ENCODE measurements at places on chromosomes 6 and 20. TPM values are rescaled to one million over a fixed set of nuclear protein-coding genes. Genes with fewer than 3 reads are reported as not detected.
A peak's percentile ranks its signal among the peaks of the same experiment; 100 is the strongest.

Gene MMP24OS
- 20.2 TPM for total RNA-seq

Gene RIN2
- total RNA-seq: 6.5 TPM

Gene RFX6
- total RNA-seq: not detected

Gene UBE2C
- total RNA-seq: 3.8 TPM

Gene OR2J3
- not detected for total RNA-seq

Gene SLC26A8
- 0.27 TPM for total RNA-seq

Gene ISM1
- total RNA-seq: 0.27 TPM

Gene DPPA5
- total RNA-seq: not detected

Gene DUSP15
- 8.6 TPM for total RNA-seq

Gene RIPOR3
- 32.6 TPM for total RNA-seq

Gene RUNX2
- 26.1 TPM for total RNA-seq

Gene SYTL3
- total RNA-seq: 6.5 TPM

Gene SLC22A3
- total RNA-seq: under 0.01 TPM

Gene POU5F1
- total RNA-seq: not detected

Gene QKI
- total RNA-seq: 111 TPM

Gene MAP3K4
- total RNA-seq: 17.2 TPM

Gene RAD21L1
- total RNA-seq: not detected

Gene PBOV1
- total RNA-seq: not detected

Gene MMP24
- under 0.01 TPM for total RNA-seq

GRCh38 chr6:82612475-82613039, 248.9 kb downstream of the TPBG start:
- DNase-seq: no peak

DNA sequence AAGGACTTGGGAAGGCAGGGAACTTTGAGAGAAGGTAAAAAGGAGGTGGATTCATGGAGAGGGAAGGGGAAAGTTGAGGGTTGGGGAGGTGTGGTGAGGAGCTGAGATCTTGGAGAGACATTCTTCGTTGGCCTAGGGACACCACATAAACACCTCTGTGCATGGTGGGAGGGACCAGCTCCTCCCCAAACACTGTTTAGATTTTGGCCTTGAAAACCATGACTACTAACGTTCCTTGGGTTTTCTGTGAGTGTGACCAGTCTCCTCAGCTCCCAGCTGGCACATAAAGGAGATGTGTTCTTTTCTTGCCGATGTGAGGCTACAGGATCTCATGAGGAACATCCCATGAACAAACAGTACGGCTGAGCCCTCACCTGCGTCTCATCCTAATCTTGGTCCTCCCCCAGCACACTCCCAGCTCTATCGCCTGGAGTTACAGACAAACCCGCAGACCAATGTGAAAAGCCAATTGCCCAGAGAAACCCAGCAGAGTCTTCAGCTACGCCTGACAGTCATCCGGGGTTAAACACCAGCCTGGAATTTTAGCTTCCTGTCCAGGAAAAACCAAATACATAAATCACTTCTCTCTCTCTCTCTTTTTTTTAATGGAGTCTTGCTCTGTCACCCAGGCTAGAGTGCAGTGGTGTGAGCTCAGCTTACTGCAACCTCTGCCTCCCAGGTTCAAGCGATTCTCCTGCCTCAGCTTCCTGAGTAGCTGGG, 22.0 kb upstream of the DDR1 start:
- no peak for DNase-seq

GRCh38 chr6:118588626-118589025, 40.5 kb downstream of the PLN start:
- DNase-seq: no peak

GRCh38 chr6:52510213-52510562, 66.7 kb downstream of the TRAM2 start:
- no peak for DNase-seq

DNA sequence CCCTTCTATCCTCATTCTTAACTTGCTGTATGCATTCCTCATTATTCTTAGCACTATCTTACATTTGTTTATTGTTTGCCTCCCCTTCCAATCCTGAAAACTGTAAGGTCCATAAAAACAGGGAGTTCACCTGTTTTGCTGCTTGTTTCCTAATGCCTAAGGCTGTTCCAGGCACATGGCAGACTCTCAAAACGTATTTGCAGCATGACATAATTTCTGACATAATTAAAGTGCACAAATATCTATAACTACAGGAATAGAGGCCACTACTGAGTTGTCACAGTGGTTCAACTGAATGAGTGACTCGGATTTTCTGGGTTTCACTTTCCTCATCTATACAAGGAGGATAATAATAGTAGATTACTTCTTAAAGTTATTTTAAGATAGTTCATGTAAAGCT, 83.0 kb downstream of the HFE start:
- DNase-seq: no peak

GRCh38 chr6:158040804-158041347, 59.2 kb downstream of the SYNJ2 start:
- DNase-seq: no peak

GRCh38 chr6:25359891-25360290, 80.7 kb downstream of the CARMIL1 start:
- DNase-seq: no peak

DNA sequence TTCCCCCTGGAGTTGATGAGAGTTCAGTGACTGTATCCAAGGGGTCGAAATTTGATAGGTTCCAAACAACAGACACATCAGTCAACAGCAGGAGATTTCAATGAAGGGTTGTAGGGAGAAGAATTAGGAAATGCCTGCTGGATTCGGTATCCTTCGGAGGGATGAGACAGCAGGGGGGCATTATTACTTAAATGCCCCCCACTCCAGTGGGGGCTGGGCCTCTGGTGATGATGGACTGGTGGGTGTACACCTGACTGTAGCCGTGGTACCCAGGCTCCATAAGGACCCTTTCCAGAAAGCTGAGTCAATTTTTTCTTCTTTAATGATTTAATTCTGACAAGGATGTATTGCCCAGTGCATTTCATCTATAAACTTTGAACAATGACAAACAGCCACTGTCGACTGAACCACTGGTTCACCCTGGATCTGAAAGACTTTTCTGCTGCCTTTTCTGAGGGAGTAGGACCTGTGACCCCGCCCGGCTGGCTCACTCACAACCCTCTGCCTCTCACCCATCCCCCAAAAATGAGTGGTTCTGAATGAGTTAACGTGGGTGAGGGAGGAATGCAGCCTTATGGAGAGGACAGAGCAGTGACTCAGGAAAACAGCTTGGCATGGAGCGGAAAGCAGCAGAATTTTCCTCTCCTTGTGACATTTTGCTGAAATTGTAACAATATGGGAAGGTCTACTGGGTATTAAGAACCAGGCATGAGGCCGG, 41.0 kb downstream of the ZMYND8 start:
- no peak for DNase-seq

- peak; percentile 61 for DNase-seq
Measured at GRCh38 chr6:79420054-79420453, 117.2 kb downstream of the LCA5 start.

- DNase-seq: no peak
Measured at GRCh38 chr6:23435126-23435525, 690.9 kb upstream of the NRSN1 start.

DNA sequence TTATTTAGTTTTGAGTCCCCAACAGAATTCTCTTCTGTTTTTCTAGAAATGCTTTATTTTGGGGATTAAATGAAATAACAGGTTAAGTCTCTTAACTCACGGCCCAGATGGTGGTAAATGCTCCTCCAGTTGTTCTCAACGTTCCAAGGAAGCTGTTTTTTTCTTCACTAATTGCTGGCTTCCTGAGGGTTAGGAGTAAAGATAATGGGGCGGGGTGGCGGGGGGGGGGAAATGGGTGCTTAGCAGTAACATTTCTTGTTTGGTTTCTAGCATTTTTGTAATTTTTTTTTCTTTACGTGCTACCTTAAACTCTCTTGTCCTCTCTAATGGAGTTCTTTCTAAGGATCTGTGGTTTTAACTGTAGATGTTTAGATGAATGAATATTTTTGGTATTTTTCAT, 2.2 kb downstream of the SRSF3 start:
- DNase-seq: no peak

DNA sequence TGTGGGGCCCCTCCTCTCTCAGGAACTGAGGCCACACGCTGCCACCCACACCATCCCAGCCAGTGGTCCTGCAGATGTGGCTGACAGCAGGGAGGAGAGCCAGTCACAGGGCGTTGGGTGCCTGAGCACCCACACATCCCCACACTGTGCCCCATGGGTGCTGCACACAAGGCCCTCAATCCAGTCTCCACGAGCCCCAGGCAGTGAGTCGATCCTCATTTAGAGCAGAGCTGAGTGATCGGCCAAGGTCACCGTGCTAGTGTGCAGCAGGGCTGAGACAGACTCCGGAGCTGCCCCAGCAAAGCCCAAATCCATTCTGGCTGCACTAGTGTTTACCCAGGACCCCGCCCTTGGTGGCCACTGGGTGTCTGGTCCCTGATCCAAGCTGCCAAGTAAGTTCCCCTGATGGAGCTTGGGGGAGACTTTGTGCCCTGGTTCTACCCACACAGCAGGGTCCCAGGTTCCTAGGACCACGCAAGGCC, 9.0 kb downstream of the C20orf203 start:
- DNase-seq: no peak

DNA sequence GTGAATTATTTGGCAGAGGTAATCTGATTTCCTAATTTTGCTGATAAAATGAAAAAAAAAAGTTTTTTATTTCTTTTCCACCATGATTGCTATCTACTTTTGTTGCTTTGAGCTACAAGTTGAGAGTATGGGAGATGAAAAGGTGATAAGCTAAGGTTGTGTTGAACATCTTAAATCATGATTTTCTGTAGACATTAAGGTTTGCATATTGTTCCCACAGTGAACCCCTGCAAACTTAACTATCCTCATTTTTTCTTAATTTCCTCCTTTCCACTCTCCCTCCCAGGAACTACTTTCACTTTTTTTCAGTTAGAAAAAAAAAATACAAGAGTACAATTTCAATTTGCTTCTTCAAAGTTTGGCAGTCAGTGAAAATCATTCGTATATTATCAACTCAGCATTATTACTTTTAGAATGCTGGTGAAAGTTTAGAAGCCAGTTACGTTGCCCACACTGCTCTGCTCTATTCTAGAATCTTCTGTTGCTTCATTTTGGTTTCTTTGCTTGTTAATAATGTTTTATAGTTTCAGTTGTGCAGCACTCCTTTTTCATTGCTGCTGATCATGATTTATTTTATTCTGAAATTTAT, 673.8 kb upstream of the CITED2 start:
- no peak for DNase-seq

GRCh38 chr20:18004384-18005031, 35.7 kb downstream of the MGME1 start:
- DNase-seq: no peak

DNA sequence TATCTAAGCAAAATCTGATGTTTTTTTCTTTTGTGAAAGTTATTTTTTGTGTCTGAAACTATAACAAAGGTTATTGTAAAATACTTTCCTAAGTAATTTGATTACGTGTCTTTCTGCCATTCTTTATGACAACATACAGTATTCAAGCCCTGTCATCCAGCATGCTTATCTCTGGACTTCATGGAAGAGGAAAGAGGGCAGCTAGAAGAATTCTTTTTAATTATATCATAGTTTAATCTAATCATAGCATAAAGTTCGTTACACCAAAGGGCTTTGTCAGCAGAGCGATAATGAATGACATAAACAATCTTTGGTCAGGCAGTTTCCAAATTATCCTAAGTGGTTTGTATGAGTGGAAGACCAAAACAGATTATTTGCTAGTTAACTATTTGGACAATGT, 3.5 kb downstream of the ENPP3 start:
- DNase-seq: no peak

DNA sequence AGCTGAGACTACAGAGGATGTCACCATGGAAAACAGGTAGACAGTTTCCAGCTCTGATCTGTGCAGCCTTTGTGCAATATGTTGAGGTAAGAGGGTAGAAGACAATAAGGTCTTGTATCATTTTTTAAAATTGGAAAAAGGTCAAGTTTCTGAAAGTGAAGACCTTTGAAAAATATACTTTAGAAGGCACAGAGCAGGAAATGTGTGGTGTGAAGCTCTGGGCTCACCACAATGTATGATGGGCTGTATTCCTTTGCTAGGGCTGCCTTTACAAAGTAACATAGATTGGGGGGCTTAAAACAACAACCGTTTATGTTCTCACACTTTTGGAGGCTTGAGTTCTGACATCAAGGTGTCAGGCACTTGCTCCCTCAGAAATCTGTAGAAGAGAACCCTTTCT, 514.3 kb upstream of the JARID2 start:
- DNase-seq: no peak

DNA sequence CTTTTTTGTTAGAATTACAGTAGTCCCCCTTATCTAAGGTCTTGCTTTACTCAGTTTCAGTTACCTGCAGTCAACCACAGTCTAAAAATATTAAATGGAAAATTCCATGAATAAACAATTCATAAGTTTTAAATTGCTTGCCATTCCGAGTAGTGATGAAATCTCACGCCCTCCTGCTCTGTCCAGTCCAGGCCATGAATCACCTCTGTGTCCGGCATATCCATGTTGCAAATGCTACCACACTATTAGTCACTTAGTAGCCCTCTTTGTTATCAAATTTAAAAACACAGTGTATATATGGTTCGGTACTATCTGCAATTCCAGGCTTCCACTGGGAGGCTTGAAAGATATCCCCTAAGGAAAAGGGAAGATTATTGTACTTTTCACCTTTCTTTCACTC, 164.6 kb upstream of the FAM83B start:
- no peak for DNase-seq

GRCh38 chr20:13800728-13801134, 15.9 kb downstream of the NDUFAF5 start:
- no peak for DNase-seq

DNA sequence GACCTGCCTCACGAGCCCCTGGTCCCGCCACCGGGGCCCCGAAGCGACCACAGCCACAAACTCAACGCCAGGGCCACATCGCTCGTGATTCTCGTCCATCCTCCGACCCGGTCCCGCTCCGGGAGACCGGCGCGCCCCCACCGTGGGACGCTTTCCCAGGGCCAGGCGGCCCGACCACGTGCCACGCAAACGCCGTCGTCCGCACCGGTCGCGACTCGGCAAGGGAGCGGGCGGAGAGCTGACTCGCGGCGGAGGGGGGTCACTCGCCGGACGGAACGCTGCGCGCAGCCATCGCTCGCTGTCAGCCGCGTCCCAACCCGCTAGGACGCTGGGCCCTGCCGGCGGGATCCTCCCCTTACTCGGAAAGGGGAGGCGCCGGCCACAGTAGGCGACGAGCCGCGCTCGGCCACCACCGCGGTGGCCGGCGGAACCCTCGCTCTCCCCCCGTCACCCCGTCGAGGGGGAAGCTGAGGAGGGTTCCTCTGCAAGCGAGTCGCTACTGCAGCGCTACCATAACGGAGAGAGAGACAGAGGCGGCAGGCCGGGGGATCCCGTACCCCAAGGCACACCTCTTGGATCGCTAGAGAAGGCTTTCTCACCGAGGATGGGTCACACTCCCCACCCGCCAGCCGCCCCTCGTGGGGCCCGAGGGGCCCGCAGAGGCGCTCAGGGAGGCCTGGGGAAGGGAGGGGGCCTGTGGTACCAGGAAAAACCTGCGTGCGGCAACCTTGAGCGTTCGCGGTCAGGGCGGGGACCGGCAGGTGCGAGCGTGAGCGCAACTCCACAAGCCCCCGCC, 511.8 kb upstream of the ZNF337 start:
- DNase-seq: no peak

- DNase-seq: no peak
Measured at GRCh38 chr20:1163653-1164052, 21.1 kb downstream of the TMEM74B start.
